ENCODE measurements at places on chromosomes 12 and 14.

GRCh38 chr12:38587594-38587993 is 271.0 kb downstream of the ALG10B start:
- no peak for DNase-seq

DNA sequence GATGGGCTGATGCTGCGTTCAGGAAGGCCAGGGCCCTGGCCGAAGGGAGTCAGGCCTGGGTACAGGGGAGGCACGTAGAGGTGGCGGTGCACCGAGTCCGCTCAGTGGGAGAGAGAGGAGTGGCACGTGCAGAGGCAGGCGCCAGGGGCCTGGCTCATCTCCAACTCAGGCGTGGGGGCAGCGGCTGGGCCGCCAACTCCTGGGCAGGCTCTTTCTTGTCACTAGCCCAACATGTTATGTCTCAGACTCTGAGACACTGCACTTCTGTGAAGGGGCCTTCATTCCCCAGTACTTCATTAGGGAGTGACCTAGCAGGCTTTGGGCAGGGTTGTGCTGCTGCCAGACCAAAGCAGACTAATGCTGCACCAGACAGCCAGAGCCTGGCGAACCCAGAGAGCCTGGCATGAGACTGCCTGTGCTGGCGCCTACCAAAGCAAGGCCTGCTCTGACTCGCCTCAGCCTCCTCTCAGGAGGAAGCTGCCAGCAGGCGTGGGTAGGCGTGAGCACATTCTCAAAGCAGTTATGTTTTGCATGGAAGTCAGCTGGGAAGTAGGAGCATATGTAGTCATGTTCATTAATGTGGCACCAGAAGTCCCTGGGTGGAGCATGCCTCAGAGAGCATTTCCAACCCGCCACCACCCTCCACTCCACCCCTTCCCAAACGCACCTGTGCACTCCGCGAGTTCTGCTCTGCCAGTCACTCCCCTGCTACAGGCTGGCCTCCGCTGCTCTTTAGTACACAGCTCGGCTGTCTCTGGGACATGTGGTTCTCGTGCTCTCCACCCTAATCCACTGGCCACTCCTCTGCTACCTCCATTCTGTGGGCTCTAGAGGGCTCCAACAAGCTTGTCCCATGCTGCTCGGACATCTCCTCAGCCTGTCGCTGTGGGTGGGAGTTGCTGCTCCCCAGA is 9.7 kb downstream of the CKB start:
- DNase-seq: no peak

DNA sequence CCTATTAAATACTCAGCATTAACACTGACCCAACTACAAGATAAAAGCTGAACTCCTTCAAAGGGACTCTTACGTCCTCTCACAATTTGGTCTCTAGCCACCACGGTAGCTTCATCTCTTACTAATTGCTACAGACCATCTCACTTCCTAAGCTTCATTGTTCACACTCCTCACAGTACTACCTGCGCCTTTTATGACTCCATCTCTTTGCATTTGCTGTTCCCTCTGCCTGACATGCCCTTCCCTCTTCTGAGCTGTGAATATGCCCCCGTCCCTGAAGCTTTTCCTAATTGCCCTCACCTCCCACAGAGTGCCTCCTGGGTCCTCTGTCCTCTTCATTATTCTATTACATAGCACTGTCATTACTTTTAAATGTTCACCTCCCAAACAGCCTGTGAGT is 2.5 kb downstream of the EEA1 start:
- no peak for DNase-seq

- DNase-seq: peak; percentile 51
Observed at GRCh38 chr12:508795-509194, 49.1 kb downstream of the B4GALNT3 start.

GRCh38 chr12:92641291-92641690 is 61.5 kb upstream of the PLEKHG7 start:
- no peak for DNase-seq

DNA sequence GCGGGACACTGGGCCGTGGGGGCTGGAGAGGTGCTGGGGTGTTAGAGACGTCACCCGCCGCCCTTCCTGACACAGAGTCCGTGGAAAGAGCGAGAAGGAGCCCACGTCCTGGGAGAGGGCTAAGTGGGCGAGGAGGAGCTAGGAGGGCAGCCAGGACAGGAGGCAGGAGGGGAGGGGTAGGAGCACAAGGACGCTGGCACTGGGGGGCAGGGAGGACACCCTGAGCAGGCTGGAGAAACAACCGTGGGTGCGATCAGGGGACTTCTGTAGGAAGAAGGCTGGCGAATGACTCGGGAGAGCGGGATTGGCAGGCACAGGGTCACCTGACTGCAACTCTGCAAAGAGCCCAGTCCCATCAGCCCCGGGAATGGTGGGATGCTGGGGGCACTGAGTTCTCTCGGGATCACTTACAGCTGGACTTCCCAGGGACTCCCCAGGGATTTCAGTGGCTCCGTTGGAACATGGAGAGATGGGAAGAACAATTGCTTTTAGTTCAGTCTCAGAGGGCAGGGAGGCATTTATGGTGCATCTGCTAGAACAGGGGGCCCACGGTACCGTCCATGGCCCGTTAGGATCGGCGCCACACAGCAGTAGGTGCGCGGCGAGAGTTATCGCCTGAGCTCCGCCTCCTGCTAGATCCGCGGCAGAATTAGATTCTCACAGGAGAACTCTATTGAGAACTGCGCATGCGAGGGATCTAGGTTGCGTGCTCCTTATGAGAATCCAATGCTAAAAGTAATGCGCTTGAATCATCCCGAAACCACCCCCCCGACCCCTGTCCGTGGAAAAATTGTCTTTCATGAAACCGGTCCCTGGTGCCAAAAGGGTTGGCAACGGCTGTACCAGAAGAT is 24.3 kb downstream of the UBR7 start:
- peak; percentile 52 for DNase-seq

- DNase-seq: peak; percentile 34
Observed at GRCh38 chr14:84254290-84254689, 1275.7 kb upstream of the FLRT2 start.

DNA sequence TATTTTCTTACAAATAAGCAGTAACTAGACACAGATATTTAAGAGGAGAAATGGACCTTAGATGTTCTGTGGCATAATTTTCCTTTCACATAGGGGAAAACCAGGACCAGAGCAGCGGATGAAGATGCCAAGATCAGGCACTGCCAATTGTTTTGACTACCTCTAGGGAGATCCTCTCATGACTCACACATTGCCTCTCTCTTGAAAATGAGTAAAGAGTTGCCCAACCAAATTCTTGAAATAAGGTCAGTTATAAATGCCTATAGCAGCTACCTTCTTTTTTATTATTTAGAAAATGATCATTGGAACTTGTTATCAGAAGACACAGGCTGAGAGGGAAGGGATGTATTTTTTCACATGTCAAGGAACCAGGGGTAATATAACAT is 263.4 kb upstream of the PLEKHG7 start:
- DNase-seq: no peak

DNA sequence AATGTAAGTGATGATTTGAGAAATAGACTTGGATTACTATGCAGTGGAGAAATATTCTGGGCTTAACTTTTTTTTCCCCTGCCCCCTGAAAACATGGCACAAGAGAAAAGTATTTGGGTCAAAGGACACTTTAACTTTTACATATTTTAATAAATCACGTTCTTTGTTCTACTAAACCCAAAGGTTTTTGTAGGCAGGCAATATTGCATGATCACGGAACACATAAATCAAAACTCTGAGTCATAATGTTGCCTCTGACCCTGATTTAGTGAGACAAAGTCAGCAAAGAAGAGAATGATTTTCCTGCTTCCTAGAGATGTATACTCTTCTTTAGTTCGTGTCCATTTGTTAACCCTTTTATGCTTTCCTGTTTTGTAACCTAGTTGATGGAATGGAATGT is 38.0 kb downstream of the ABCD2 start:
- no peak for DNase-seq

- no peak for DNase-seq
Observed at GRCh38 chr12:52615208-52615868, 3.0 kb downstream of the KRT73 start.

DNA sequence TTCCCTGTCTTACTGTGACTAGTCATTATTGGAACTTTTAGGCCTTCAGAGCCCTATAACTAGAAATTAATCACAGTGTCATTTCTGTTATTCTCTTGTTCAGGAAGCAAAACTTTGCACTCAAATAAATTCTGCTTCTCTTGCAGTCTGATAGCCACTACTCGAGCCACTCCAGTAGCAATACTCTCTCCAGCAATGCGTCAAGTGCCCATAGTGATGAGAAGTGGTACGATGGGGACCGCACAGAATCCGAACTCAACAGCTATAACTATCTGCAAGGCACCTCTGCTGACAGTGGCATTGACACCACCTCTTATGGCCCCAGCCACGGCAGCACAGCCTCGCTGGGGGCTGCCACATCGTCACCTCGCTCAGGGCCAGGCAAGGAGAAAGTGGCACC is 223.2 kb upstream of the RGS6 start:
- no peak for DNase-seq

GRCh38 chr14:96067985-96068930 is 29.1 kb downstream of the C14orf132 start:
- DNase-seq: no peak

DNA sequence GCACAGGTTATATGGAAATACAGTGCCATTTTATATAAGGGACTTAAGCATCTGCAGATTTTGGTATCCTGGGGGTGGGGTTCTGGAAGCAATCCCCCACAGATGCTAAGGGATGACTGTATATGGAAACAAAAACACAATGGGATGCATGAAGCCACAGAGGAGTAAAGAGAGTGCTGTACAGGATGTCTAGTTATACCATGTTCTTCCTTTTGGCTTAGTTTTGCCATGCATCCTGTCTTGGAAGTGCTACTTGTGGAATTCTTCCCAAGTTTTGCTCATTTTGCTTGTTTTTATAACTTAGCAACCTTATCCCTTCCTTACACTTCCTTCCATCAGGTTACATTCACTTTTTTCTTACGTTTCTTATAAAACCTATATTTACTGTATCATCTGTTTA is 55.6 kb downstream of the TRMT5 start:
- no peak for DNase-seq

- no peak for DNase-seq
Observed at GRCh38 chr12:39032448-39032847, 127.1 kb upstream of the CPNE8 start.

- DNase-seq: no peak
Observed at GRCh38 chr14:103231376-103232019, 102.5 kb upstream of the EIF5 start.

- no peak for DNase-seq
Observed at GRCh38 chr12:1041478-1041877, 50.5 kb downstream of the ERC1 start.

DNA sequence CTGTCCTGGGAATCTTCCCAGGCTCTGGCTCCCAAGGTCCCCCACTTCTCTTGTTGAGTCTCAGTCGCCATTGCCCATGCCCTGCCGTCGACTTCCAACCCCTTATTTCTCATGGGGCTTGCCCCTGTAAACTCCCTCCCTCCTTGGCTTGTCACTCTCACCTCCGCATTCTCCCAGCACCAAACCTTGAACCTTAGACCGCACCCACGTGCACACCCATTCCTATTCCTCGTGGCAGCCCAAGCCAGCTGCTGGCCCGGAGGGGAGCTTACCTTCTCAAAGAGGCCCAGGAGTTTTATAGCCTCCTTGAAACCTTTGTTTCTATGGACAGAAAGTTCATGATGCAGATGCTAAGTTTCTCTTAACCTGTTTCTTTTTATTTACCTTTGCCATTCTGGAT is 4.6 kb downstream of the JDP2 start:
- DNase-seq: no peak

DNA sequence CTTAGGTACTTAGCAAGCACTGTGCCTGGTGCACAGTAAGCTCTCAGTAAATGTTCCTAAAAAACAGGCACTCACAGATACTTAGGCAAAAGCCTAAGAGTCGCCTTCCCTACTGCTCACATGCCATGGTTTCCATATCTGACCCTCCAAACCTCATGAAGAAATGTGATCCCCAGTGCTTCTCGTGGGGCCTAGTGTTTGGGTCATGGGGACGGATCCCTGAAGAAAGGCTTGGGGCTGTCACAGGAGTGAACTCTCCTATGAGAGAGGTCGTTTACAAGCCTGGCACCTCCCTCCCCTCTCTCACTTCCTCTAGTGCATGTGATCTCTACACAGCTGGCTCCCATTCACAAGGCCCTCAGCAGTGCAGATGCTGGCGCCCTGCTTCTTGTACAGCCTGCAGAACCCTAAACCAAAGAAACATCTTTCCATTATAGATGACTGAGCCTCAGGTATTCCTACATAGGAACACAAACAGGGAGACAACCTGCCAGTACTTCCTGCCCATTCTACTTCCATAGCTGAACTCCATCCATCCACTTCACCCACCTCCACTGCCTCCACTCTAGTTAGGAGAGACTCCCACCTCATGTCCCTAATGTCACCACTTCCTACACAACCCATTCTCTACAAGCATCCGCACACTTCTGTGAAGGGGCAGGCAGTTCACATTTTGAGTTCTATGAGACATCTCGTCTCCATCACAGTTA is 2.9 kb downstream of the SLC15A4 start:
- no peak for DNase-seq

DNA sequence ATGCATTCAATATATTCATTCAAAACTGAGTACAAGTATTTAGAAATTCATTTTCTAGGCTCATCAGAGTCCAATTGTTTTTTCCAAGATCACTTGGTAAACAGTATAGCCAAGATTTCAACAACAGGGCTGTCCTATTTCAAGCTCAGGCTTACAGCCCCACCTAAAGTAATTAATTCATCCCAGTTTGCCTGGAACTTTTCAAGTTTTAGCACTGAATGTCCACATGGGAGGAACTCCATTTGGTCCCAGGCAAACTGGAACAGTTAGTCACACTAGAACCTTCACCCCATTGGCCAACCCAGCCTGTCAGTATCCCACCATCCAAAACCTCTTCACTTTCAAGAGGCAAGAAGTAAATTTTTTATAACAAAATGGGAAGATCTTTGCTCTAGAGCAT is 210.9 kb downstream of the DPY19L2 start:
- no peak for DNase-seq

DNA sequence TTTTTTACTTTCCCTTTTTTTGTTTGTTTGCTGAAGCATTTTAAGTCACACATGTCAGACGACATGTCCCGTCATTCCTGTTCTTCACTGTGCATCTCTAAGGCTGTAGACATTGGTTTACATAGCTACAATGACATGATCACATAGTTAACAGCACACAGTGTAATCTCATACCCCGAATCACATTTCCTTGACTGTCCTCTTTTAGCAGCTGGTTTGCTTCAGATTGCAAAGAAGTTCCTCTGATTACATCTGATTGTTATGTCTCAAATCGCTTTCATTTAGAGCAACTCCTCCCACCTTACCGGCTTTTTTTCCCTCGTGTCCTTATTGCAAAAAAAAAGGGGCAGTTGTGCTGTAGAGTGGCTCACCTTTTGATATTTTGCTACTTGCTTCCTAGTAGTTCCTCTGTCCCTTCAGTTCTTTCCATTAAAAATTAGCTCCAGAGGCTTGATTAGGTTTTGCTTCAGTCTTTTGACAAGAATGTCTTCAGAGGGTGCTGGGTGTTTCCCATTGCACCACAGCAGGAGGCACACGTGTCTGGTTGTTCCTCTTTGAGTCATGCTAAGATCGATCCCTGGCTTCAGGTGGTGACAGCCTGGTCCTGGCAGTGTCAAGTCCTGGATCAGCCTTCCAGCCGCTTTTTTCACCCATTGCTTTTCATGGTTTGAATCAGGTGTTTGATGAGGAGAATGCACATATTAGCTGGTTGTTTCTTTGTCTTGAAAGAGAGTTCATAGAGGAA is 35.0 kb downstream of the ZNF664 start:
- no peak for DNase-seq
